ENCODE measurements at places on chromosomes 5 and 9.

GRCh38 chr5:27241564-27242257, 203.3 kb upstream of the CDH9 start:
- no peak for DNase-seq

DNA sequence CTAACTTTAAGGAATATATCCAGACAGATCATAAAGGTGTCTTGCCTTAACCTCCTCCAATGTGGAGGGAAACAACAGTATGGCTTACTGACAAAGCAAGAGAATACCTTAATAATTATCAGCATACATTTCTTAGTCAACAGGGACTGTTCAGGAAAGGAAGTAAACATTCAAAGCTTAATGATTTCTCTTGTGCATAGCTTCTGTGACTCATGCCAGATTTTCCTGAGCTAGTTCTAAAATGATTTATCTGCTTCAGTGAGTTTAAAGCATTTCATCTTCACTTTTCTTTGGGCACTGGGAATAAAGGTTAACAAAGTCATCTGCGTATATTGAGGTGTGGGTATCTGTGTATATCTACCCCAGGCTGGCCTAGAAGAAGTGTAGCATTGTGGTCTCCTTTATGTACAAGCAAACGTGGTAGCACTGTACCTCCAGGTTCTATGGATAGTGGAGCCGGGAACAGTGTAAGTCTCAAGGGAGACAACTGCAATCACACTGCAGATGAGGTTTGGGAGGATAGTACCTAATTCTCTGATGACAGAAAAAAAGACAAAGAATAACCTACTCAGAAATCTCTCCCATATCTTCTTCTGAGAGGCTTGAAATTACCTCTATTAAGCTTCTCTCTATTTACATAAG, 284.1 kb downstream of the HCN1 start:
- DNase-seq: no peak

- no peak for DNase-seq
These were observed 225.1 kb downstream of the ADGRV1 start for GRCh38 chr5:90783460-90784333.

DNA sequence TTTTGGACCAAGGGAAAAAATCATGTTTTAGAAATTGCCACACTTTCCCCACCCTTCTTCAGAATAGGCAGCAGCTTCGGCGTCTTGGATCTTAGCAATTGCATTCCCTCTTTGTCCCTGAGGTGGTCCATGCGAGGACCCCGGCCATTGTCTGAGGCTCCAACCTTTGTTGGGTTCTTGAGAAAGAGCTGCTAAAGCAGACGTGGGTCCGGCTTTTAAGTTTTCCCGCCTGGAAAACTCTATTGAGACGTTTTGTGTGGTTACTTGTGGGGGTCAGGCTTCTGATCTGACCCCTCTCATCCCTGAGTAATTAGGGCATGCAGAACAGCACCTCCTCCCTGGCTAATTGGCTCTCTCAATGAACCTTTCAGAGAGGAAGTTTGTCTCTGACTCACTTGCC, 509.6 kb upstream of the TNC start:
- DNase-seq: no peak

DNA sequence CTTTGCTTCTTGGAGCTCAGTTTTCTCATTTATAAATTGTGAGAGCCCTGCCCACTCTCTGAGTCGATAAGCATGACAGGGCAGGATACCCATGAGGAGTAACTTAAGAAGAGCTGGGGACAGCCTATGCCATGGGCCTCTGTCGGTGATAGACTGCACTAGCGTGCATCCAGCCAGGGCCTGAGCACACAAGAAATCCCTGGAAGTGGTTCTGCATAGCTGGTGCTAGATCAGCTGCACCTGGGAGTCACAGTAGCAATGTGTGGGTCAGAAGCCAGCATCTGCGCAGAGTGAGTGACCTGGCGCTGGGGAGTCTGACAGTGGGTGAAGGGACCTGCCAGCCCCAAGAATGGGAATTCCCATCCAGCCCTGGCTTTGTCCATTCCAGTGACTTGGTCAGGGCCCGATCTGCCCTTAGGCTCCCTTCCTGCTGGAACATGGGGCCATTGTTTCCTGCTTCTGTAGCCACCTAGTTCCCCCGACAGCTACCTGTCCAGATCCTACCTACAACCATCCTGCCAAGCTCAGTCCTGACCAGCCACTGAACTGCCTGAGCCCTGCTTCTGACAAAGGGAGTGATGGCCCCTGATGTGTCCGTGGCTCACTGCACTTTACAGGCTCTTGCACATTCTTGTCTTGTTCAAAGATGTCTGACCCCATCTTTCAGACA, 35.9 kb upstream of the NANS start:
- DNase-seq: no peak

DNA sequence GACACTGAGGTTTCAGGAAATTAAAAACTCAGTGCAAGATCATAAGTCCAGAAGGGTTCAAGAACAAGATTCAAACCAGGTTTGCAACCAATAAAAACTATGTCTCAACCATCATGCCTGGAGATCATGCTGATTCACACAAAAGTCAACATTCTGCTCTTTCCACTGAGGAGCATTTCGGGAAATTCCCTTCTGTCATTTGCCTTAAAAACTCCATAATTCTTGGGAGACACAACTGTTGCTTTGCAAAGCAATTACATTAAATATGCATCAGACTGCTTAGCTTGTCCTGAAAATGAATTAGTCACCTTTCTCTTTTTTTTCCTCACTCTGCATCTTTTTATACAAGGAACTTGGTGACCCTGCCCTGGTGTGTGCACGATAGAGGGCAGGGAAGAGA, 275.9 kb upstream of the ZNF462 start:
- DNase-seq: no peak

DNA sequence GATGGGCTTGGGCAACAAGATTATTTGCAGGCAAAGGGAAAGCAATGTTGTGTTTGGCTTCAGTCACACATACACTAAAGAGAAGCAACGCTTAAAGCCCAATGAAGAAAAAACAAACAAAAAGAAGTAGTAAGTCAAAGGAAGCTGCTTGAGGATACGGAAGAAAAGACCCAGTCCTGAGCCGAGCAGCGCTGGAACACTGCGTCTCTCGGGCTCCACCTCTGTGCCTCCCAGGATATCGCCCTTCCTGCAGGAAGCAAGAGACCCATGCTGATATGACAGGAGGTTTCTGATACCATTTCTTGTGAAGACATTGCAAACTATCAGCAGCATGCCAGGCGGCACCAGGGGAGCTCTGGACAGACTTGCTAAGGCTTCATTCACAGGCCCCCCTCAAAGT, 9.9 kb downstream of the GNAQ start:
- no peak for DNase-seq

DNA sequence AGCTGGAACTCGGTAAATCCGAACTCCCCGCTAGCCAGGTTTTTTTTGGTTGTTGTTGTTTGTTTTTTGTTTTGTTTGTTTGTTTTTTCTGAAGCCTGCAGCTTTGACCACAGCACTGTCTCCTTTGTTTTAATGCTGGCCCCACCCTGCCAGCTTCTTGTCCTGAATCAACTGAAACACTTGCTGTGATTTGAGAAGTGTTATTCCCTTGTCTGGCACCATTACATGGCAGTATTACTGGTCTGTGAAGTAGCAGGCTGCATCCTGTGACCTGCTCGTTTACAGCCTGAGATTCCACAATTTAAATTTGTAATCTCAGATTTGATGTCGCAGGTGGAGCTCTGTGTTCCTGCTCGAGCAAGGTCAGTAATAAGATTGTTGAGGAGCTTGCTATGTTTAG, 1.4 kb upstream of the SLC36A2 start:
- DNase-seq: no peak

- DNase-seq: no peak
These were observed 105.1 kb downstream of the MAST4 start for GRCh38 chr5:66701244-66701643.

GRCh38 chr9:136016572-136017288, 55.6 kb upstream of the UBAC1 start:
- DNase-seq: no peak

- no peak for DNase-seq
These were observed 180.8 kb downstream of the RASEF start for GRCh38 chr9:82882138-82882537.

- no peak for DNase-seq
These were observed 313.3 kb downstream of the EBF1 start for GRCh38 chr5:158786390-158786789.

GRCh38 chr5:172450861-172451695, 3.2 kb downstream of the SH3PXD2B start:
- no peak for DNase-seq

DNA sequence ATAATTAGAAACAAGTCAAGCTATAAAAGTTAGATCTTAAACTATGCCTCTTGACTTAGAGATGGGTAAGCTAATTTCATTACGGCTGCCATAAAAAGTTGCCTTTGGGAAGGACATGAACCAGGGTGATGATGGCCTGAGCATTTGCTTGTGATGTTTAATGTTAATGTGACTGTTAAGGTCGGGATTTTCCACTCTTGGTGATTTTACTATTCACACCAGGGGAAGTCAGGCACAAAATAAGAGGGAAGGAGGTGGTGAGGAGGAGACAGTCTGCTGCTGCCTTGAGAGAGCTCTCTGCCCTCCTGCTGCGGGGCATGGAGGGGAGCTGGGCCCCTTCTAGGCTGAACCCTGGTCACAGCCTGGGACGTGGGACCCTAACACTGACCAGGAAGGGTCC, 34.4 kb downstream of the AHRR start:
- no peak for DNase-seq

- no peak for DNase-seq
These were observed 66.8 kb downstream of the FOXD1 start for GRCh38 chr5:73381590-73382400.

DNA sequence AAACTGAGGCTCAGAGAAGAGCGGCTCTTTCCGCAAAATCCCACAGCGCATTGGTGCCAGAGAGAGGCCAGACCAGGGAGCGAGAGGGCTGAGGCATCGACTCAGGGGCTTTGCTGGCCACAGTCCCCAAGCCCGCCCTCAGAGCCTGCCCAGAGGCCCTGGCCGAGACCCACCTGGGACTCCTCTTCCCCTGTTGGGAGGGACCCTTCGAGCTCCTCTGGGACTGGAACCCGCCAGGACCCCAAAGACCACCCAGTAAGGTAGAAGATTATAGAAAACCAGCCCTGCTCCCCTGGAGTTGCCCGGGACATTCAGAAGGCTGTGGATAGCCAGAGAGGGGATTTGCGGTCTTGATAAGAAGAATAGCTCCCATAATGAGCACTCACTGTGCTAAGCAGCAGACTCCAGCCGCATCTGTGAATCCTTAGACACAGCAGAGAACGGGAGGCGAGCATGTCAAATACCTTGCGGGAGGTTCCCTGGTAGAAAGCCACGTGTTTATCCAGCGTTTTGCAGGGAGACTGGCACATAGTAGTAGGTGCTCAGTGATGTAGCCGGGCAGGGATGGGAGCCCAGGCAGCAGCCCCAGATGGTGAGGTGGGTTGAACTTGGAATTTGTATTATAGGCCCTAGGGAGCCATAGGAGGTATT, 651 bp upstream of the AK1 start:
- DNase-seq: no peak

GRCh38 chr5:116176121-116176520, 91.3 kb downstream of the COMMD10 start:
- DNase-seq: no peak

- DNase-seq: no peak
These were observed 35.4 kb downstream of the DOCK8 start for GRCh38 chr9:250039-250438.

- no peak for DNase-seq
These were observed 12.0 kb downstream of the ENHO start for GRCh38 chr9:34510497-34511468.

- DNase-seq: no peak
These were observed 10.6 kb downstream of the DIPK1B start for GRCh38 chr9:136722969-136723356.

DNA sequence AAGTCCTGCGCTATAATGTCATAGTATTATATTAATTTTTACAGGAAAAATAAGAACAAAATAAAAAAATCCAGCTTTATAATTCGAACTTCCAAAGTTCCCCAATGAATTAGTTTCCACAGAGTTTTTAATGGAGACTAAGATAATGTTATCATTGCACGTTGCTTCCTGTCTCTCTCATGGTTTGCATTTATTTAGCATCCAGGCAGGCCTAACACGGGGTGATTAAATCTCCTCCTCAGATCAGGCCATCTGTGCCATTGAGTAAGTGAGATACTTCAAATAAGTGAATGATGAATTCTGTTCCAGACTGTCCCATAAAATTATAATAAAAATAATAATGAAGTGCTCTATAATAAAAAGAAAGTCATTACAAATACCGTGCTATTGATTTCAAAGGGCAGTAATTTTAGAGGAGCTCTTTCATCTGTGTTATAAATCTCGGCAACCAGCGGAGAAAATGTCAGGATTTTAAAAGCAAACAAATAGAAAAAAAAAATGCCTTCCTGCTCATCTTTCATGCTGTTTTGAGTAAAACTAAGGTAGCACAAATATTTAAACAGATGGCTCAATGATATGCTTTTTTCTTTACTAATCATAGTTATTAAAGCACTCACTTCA, 570.6 kb upstream of the ZNF608 start:
- no peak for DNase-seq

GRCh38 chr9:77237896-77238295, 60.6 kb downstream of the VPS13A start:
- DNase-seq: no peak

- DNase-seq: no peak
These were observed 16.3 kb downstream of the TCERG1 start for GRCh38 chr5:146463446-146463845.

DNA sequence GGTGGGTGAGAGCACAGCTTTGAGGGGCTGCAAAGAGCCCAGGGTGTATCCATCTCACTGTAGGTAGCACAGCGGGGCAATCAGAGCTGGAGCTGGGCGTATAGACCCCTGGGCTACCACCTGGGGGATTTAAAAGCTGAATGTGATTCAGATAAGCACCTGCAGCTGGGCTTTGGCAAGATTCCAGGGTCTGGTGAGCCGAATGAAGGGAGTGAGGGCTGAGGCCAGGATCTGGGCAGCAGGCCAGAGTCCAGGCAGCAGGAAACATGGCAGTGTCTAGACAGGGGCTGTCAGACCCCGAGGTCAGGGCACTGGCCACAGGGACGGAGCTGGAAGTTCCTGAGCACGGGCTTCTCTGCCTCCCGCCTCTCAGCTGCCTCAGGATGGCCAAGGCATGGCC, 8.7 kb downstream of the ASS1 start:
- no peak for DNase-seq

GRCh38 chr5:73387601-73388305, 60.8 kb downstream of the FOXD1 start:
- DNase-seq: no peak

GRCh38 chr5:34672196-34672595, 16.1 kb downstream of the RAI14 start:
- no peak for DNase-seq

DNA sequence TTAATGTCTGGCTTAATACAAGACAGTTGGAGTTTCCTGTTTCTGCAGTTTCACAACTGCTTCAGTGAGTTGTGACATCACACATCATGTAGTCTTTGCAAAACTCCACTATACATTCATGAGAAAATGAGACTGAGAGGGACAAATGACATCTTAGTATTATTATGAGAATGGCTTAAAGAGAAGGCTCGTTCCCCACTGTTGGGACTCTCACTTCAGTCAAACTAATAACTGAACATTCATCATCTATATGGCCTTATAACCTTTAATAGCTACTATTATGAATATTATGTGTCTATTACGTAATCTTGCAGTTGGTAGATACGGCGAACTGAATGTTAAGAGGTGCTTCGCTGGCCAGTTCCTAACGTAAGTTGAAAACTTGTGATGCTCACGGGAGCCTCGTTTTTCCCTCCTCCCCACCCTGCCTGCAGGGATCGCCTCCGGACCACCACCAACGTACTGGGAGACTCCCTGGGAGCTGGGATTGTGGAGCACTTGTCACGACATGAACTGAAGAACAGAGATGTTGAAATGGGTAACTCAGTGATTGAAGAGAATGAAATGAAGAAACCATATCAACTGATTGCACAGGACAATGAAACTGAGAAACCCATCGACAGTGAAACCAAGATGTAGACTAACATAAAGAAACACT, 79.4 kb downstream of the SLC1A3 start:
- no peak for DNase-seq

Data from cortex of kidney (tissue), 1 donor.